Cortex of kidney (tissue), 1 donor: ENCODE measurements at places on chromosomes 3 and 15.

- no peak for DNase-seq
These were observed 11.7 kb upstream of the MAP1A start for GRCh38 chr15:43505738-43506137.

DNA sequence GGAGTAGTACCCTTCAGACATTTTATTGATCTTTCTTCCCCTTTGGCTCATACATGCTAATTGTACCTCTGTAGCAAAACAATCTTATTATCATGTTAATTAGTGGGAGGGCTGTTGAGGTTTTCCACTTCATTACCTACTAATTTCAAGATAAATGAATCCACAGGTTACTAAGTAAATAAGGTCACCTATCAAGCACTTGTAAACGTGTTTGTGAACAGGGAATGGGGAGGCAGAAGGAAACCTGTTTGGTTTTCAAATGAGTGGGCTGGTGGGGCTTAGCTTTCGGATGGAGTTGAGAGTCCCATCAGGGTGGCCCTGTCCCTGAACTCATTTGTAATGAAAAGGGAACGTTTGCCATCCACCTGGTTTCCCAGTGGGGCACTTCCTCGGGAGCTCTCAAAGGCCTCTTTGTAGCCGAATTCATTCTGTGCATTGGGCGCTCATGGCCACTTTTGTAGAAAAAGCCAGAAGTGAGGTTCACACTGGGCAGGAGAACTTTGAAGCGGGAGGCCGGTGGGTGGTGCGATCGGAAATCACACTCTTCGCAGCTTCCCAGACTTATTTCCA, 419.8 kb upstream of the NR2F2 start:
- no peak for DNase-seq

DNA sequence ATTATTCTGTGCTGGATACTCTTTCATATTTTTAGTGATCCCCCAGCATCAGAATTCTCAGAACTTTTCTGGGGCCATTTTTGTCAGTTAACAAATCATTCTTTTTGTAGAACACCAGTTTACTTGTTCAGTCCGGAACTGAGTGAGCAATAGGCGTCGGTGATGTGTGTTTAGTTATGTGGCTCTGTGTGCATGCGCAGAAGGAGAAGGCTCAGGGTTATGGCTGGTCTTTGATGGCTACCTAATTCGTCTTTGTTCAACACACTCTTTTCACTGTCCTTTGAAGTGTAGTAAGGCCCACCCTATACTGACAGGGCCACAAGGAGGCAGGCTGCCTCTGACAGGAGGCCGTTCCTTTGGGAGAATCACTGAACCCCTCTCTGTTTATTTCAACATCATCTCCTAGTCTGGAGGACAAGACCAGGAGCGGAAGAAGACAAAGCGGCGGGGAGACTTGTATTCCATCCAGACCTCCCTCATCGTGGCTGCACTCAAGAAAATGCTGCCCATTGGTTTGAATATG, 158.2 kb upstream of the CHRM5 start:
- no peak for DNase-seq

GRCh38 chr15:80317389-80318182, 65.6 kb upstream of the CTXND1 start:
- no peak for DNase-seq

DNA sequence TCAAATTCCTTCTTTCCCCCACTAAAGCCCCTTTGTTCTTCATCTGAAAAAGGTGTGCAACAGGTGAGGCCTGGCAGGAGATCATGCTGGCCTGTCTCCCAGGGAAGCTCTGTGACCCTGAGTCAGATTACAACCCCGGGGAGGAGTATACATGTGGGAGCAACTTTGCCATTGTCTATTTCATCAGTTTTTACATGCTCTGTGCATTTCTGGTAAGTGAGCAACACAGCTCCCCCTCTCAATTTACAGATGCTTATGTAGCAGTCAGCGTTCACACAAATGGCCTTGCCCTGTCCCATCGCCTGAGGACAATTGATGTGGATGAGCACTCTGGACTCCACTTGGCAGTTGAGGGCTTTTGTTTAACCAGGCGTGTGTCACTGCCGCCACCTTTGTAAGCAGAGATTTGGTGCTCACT, 70.4 kb downstream of the CHDH start:
- no peak for DNase-seq

DNA sequence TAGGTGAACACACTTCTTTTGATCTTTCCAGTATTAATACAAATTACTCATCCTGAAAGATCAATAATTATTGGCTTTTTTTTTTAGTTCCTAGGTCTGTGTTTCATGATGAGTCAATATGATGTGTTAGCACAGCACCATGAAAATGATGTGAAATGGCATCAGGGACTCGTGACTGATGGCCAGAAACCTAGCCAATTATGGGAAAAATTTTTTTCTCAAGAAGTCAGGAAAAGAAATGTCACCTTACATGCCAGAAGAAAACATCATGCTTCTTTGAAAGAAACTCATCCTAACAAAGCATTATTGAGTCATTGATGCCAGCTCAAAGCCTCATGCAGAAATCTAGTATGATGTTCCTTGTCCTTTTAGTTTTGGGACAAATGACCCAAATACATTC, 468.3 kb upstream of the CBLB start:
- no peak for DNase-seq

DNA sequence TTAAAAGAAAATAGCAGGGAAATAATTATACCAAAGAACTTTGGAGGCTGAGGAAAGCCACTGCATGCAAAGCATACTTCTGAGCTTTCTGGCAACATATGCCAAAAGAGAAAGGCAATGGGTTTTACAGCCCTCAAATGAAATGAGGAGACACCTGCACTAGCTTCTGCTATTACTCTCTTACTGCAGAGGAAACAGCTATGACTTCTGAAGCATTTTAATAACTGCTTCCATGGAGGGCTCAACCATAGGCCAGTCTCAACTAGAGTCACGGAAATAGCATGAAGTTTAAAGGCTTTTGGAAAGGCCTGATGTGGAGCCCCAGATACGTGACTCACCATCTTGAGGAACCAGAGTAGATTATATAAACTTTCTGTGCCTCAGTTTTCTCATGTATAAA, 114.8 kb downstream of the OXNAD1 start:
- DNase-seq, result no peak

- no peak for DNase-seq
These were observed 5.6 kb downstream of the FOXL2 start for GRCh38 chr3:138941259-138941885.

GRCh38 chr3:50649451-50649931, 25.2 kb upstream of the DOCK3 start:
- DNase-seq, result no peak

- DNase-seq, result no peak
These were observed 157.8 kb upstream of the CTNNB1 start for GRCh38 chr3:41041462-41041861.

- DNase-seq, result no peak
These were observed 42.4 kb downstream of the MAP2K1 start for GRCh38 chr15:66429117-66429516.

DNA sequence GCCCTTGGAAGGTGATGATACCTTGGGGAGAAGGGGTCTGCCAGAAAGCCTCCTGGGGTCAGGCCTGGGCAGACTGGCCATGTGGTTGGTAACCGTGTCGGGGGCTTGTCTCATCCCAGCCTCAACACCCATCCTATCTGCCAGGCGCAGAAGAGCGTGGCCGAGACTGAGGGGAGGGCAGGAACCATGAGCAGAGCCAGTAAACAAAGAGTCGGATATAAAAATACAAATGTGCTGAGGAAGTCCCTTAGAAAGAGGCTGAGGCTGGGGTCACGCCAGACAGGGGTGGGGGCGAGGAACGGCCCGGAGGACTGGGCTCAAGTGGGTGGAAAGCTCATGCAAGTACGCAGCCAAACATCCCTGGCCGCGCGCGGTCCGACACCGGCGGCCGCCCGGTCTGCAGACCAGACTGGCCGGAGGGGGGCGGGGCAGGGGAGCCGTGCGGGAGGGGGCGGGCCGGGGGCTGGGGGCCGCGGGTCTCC, 1.9 kb downstream of the CAMK2N2 start:
- DNase-seq, result no peak

DNA sequence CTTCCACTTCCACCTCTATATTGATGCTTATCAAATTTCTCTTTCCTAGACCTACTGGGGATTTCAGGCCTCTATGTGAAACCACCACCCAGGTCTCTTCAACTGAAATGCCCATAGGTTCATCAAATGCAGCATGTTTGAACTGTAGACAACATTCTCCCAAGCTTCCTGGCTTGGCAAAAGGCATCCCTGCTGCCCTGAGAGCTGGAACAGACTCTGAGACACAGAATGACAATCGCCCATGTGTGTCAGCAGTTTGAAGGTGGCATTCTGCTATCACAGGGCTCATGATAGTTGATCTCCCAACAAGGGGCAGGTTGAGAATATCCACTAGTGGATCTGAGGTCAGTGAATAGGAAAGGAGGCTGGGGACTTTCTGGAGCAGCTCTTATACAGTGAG, 200.7 kb downstream of the RPLP1 start:
- no peak for DNase-seq

DNA sequence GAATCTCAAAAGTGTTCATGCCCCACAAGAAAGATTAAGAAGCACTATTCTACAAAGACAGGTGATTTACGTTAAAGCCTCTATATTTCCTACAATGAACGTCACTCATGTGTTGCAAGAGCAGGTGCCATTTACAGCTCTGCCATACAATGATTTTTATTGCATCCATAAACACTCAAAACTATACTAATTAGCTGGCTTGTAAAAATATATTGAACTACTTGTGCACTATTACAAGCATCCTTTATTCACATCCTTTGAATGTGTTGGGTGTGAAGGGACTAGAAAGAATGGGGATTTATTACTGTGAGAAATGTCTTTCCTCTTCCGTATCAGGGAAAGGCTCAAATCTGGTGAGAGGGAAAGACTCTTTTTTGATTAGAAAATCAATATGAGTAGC, 50.7 kb upstream of the C3orf49 start:
- DNase-seq, result no peak

DNA sequence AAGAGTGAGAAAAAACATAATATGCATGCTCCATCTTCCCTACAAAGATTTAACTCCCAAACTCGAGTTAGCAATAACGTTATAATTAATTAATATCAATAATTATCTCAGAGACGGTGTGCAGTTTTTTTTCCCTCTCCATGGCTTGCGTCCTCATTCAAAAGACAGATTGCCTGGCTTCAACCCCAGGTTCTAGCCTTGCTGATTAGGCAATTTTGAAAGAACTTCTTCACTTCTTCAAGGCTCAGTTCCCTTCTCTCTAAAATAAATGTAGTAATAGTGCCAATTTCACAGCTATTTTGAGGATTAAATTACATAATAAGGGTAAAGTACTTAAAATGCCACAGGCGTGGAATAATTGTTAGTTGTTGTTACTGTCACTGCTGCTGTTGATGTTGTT, 876.1 kb upstream of the GBE1 start:
- no peak for DNase-seq

DNA sequence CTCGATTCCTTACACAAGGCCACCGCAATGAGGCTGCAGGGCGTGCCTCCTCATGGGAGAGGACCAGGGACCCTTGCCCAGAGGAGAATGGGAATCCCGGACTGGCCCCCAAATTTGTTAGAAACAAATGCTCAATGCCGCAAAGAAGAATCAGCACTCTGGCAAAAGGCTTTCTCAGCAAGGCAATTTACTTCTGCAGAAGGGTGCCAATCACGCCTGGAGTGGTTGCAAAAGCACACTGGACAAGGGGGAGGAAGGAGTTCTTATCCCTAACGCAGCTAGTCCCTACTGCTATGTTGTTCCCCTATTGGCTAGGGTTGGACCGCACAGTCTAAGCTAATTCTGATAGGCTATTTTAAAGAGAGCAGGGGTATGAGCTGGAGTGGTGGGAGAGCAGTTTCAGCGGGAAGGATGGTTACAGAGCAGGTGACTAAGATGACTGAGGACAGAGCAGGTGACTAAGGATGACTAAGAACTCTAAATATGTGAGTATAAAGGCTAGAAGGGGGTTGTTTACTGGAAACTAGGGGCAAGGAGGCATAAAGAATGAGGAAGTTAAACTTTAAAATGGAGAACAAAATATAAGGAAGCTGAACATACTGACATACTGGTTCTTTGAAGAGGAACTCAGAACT, 48.5 kb downstream of the KATNBL1 start:
- DNase-seq, result no peak

DNA sequence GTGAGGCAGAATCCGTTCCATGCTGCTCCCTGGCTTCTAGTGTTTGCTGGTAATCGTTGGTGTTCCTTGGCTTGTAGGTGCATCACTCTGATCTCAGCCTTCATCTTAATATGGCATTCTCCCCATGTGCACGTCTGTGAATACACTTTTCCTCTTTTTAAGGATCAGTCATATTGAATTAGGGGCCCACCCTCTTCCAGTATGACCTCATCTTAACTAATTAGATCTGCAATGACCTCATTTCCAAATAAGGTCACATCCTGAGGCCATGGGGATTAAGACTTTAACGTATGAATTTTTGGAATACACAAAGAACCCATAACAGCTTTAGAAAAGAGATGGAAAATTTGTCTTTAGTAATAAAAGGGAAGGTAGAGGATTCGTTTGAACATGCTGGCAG, 34.1 kb upstream of the MASP1 start:
- DNase-seq, result no peak

DNA sequence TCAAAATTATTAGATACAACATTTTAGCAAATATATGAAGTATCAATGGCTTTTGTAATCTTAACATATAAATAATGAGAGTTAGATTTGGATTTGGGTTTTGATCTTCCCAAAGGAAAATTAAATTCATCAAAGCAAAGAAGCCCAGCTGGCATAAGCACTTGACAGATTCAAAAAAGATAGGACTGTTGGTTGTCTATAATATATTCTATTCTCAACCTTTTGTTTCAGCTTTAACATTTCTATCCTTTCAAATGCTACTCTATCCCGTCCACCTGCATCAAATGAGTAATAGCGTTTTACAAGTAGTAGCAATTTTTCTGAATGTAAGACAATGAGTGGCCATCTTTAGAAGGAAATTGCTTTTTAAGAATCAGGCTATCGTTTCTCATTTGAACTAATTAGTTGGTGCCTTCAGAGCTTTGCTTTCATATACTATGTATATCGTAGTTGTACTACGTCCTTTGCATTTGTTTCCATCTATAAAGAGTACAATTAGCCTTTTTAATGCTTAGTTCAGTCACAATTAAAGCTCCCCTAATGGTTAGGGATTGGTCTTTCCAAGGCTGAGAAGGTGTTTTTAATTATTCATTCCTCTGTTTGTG, 278.0 kb downstream of the UBE2E2 start:
- DNase-seq, result no peak

DNA sequence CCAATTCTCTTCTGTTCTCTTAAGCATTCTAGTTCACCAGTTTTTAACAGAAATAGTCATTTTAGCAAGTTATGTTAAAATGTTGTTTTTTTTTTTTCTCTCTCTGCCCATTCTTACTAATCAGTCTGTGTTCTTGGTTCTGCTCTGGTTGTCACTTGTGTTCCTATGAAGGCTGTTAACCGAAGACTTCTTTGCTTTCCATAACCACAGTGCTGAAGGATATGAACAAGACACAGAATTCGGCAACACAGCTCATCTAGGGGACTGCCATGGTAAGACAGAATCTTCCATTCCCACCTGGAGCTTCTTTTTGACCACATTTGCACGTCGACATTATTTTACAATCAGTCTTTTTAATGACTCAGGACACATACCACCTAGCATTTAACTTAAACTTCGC, 49.1 kb downstream of the SEMA6D start:
- no peak for DNase-seq
